ENCODE measurements at places on chromosomes 13 and 19.

- H3K27ac ChIP-seq = no peak overlapping the region
- H3K4me1 ChIP-seq = peaks cover 11% of the 10 kb centered on the region
- H3K4me3 ChIP-seq = no peak overlapping the region
- peaks cover 9% of the 10 kb centered on the region for H3K27me3 ChIP-seq
Measured at GRCh38 chr19:42042455-42043170, 27.4 kb downstream of the GRIK5 start.

DNA sequence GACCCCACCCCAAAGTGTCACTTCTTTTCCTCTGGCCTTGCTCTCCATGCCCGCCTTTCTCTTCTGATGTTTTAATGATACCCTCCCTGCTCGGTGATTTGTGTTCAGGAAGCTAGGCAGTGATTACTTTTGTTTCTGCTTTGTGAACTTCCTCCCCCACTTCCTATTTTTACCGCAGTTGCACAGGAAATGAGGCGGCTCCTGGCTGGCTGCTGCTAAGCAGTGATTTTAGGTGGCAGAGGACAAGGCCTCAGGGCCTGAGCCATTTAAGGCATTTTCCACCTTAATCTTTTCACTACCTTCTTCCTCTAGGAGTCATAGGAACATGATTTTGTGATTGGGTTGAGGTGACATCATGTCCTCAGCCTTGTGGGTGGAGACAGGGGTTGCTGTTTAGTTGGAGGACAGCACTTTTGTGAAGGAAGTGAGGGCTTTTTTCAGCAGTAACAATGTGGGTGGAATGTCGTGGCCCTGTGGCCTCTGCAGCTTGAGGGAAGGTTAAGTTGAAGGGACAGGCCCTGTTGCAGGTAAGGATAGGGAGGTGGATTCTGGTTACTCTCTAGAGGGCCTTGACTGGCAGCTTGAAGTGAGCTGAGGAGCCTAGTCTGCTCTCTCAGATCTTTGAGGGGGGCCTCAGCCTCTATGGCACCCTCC lies 15.7 kb downstream of the GARRE1 start:
- peak overlapping the region; percentile 98 for H3K27ac ChIP-seq
- H3K36me3 ChIP-seq = peaks cover 55% of the 10 kb centered on the region
- peak; percentile 5 for DNase-seq
- H3K4me1 ChIP-seq = peaks cover 57% of the 10 kb centered on the region
- peaks cover 4% of the 10 kb centered on the region for H3K27me3 ChIP-seq
- H3K4me3 ChIP-seq = peak overlapping the region; percentile 35

GRCh38 chr19:40567040-40567749 lies 9.5 kb upstream of the SHKBP1 start:
- peak overlapping the region; percentile 23 for H3K4me3 ChIP-seq
- peaks cover 89% of the 10 kb centered on the region for H3K27me3 ChIP-seq
- DNase-seq = peak; percentile 32
- no peaks in the 10 kb centered on the region for H3K36me3 ChIP-seq
- no peak overlapping the region for H3K27ac ChIP-seq
- H3K4me1 ChIP-seq = peaks cover 12% of the 10 kb centered on the region

GRCh38 chr19:29154163-29154562 lies 58.8 kb downstream of the UQCRFS1 start:
- no peaks in the 10 kb centered on the region for H3K4me1 ChIP-seq
- H3K27ac ChIP-seq = no peak overlapping the region
- H3K4me3 ChIP-seq = no peak overlapping the region
- H3K36me3 ChIP-seq = no peaks in the 10 kb centered on the region
- H3K27me3 ChIP-seq = peaks cover 27% of the 10 kb centered on the region

DNA sequence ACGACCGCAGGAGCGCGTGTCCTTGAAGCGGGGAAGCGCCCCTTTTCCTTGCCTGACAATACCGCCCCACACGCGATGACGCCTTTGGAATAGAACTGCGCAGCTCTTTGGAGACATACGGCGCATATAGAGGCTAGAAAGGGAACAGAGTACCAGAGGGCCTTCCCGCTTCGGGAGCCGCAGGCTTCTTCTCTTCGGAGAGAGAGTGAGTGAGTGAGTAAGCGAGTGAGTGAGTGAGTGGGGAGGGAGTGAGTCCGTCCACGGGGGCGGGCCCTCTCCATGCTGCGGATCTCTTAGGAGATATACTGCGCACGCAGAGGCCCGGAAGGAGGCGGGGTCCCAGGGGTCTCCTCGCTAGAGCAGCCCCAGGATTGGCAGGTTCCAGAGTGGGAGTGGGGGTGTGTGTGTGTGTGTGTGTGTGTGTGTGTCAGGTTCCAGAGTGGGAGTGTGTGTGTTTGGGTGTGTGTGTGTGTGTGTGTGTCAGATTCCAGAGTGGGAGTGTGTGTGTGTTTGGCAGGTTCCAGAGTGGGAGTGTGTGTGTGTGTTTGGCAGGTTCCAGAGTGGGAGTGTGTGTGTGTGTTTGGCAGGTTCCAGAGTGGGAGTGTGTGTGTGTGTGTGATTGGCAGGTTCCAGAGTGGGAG lies 97.0 kb downstream of the INSR start:
- peak; percentile 85 for DNase-seq
- H3K4me1 ChIP-seq = peaks cover 12% of the 10 kb centered on the region
- H3K36me3 ChIP-seq = no peaks in the 10 kb centered on the region
- H3K4me3 ChIP-seq = peak overlapping the region; percentile 76
- peaks cover 28% of the 10 kb centered on the region for H3K27me3 ChIP-seq

GRCh38 chr13:62512194-62513141 lies 1096.8 kb upstream of the PCDH20 start:
- no peak overlapping the region for H3K4me3 ChIP-seq
- no peaks in the 10 kb centered on the region for H3K27me3 ChIP-seq
- DNase-seq = peak; percentile 49
- no peaks in the 10 kb centered on the region for H3K36me3 ChIP-seq

- no peak overlapping the region for H3K4me3 ChIP-seq
- H3K27me3 ChIP-seq = peaks cover 13% of the 10 kb centered on the region
Measured at GRCh38 chr13:114104655-114105520, 27.5 kb downstream of the RASA3 start.

- H3K27me3 ChIP-seq = peaks cover 35% of the 10 kb centered on the region
- DNase-seq = no peak
- no peak overlapping the region for H3K27ac ChIP-seq
- H3K4me1 ChIP-seq = no peaks in the 10 kb centered on the region
Measured at GRCh38 chr19:8639821-8640401, 9.5 kb downstream of the NFILZ start.

- H3K4me3 ChIP-seq = no peak overlapping the region
- DNase-seq = no peak
- H3K36me3 ChIP-seq = no peaks in the 10 kb centered on the region
- no peak overlapping the region for H3K27ac ChIP-seq
- H3K27me3 ChIP-seq = no peaks in the 10 kb centered on the region
Measured at GRCh38 chr13:43749503-43749902, 37.3 kb downstream of the ENOX1 start.

- no peak for DNase-seq
- peaks cover 27% of the 10 kb centered on the region for H3K4me1 ChIP-seq
- no peak overlapping the region for H3K4me3 ChIP-seq
- H3K27ac ChIP-seq = no peak overlapping the region
- peaks cover 68% of the 10 kb centered on the region for H3K36me3 ChIP-seq
Measured at GRCh38 chr13:113620036-113620796, 35.7 kb downstream of the TFDP1 start.

GRCh38 chr13:76723551-76724232 lies 162.5 kb downstream of the KCTD12 start:
- no peaks in the 10 kb centered on the region for H3K36me3 ChIP-seq
- no peaks in the 10 kb centered on the region for H3K27me3 ChIP-seq
- no peak for DNase-seq
- H3K4me1 ChIP-seq = no peaks in the 10 kb centered on the region
- H3K27ac ChIP-seq = no peak overlapping the region
- H3K4me3 ChIP-seq = no peak overlapping the region

DNA sequence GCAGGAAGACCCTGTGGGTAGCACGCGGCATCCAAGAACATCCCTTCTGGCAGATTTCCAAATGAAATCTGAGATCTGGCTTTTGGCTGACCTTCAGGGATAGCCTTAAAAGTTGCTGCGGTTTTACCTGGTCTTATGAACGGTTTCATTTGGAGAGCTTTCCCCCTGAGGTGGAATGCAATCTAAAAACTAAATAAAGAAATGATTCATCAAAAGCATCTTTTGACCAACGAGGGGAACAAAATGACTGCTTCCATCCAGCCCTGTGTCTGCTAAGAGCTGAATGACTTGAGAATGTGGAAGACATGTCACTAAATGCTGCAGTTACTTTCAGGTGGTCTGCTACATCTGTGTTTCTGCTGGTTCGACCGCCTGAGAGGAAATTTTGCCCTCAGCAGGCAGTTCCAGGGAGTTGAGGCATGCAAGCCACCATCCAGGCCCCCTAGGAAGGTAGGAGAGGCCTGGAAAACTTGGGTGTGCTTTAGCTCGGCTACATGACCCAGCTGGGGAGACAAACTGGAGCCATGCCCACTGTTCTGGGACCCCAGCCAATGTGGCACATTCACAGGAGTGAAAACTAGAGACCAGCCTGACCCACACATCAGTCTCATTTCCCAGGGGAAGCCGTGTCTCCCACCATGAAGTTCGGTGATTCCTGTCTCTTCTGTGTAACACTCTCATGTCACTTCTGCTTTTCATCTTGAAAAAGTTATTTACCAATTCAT lies 175.1 kb upstream of the KL start:
- DNase-seq = no peak
- H3K4me3 ChIP-seq = no peak overlapping the region
- no peaks in the 10 kb centered on the region for H3K27me3 ChIP-seq
- H3K27ac ChIP-seq = no peak overlapping the region
- H3K36me3 ChIP-seq = peaks cover under 1% of the 10 kb centered on the region

DNA sequence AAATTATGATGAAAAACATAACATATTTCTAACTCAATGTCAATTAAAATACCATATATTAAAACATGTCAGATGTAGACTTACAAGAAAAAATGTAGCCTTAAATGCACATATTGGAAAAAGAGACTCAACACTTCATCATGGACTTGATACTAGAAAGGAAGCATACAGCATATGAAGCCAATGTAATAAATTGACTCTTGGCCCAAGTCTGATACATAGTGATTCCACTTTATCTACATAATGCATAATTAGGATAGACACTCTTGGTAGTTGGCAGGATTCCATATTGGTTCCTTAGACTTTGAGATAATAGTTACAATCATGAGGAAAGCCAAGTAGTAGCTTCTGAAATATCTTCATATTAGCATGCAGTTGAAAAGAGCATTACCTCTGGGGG lies 1067.0 kb downstream of the PCDH17 start:
- no peak overlapping the region for H3K4me3 ChIP-seq
- H3K27ac ChIP-seq = no peak overlapping the region
- no peak for DNase-seq
- H3K4me1 ChIP-seq = no peaks in the 10 kb centered on the region

GRCh38 chr13:66921437-66921836 lies 308.7 kb downstream of the PCDH9 start:
- H3K4me1 ChIP-seq = no peaks in the 10 kb centered on the region
- H3K27ac ChIP-seq = no peak overlapping the region
- H3K27me3 ChIP-seq = no peaks in the 10 kb centered on the region
- H3K4me3 ChIP-seq = no peak overlapping the region
- no peak for DNase-seq
- no peaks in the 10 kb centered on the region for H3K36me3 ChIP-seq

DNA sequence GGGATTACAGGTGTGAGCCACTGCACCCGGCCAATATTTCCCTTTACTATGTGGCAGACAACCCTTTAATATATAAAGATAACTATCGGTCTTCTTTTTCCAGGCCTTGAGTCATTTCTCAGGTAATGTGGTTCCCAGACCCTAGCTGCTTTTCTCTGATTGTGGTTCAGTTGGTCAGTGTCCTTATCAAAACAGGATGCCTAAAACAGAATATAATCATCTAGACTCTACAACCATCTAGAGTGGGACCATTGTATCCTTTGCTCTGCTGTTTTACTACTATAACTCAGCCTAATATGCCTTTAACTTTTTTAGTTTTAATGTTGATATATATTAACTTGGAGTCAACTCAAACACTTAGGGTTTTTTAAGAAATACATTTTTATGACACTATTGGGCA lies 30.0 kb upstream of the HMGB1 start:
- H3K27me3 ChIP-seq = peaks cover 3% of the 10 kb centered on the region
- DNase-seq = no peak
- no peak overlapping the region for H3K4me3 ChIP-seq
- no peak overlapping the region for H3K27ac ChIP-seq
- no peaks in the 10 kb centered on the region for H3K36me3 ChIP-seq

DNA sequence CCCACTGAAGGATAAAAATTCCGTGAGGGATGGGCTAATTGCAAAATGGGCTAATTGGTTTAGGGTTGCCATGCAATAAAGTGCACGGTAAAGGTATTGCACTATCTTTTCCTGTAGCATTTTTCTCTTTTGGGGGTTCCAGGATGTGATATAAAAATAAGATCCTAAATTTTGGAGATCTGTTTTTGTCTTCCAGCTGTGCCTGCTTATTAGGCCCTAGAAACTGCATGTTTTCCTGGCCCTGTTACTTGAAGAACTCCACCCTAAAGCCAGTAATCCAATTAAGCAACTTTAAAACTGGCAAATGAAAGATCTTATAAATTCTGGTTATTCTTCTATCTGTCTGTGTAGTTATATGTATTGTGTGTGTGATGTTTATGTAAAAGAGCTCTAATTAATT lies 2489.6 kb downstream of the PCDH9 start:
- H3K27me3 ChIP-seq = no peaks in the 10 kb centered on the region
- DNase-seq = no peak
- H3K4me3 ChIP-seq = no peak overlapping the region
- H3K36me3 ChIP-seq = no peaks in the 10 kb centered on the region

- no peaks in the 10 kb centered on the region for H3K36me3 ChIP-seq
- H3K4me3 ChIP-seq = no peak overlapping the region
- no peak overlapping the region for H3K27ac ChIP-seq
- H3K4me1 ChIP-seq = no peaks in the 10 kb centered on the region
- H3K27me3 ChIP-seq = peaks cover 42% of the 10 kb centered on the region
Measured at GRCh38 chr13:111039735-111040134, 75.4 kb upstream of the ARHGEF7 start.

DNA sequence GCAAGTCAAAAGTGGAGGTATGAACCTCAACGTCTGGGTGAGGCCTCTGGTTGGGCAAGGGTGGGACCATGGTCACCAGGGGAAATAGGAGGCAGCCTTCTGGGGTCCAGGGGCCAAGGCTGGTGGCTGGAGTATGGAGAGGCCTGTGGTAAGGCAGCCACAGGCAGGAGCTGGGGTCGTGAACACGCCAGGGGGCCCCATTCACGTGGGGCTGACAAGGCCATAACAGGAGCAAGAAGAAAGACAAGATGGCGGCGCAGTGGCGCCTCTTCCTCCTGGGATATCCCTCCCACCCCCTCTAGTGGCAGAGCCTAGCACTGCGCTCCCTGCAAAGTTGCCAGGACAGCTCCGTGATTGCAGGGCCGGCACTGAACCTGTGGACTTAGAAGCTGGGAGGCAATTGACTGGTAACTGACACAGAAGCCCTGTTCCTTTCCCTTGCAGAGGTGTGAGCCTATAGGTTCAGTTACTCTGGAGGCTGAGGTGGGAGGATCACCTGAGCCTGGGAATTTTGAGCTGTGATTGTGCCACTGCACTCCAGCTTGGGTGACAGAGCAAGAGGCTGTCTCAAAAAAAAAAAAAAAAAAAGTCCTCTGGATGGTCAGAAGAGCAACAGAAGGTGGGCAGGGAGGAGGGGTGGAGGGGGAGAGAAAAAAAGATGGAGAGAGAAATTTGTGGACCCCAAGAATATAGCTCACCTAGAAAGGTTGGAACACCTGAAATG lies 19.7 kb upstream of the EDDM13 start:
- no peaks in the 10 kb centered on the region for H3K4me1 ChIP-seq
- H3K27me3 ChIP-seq = peaks cover 6% of the 10 kb centered on the region
- H3K4me3 ChIP-seq = no peak overlapping the region
- H3K27ac ChIP-seq = no peak overlapping the region
- H3K36me3 ChIP-seq = peaks cover 12% of the 10 kb centered on the region

All from nephron progenitor cell (in vitro differentiated cells).